ENCODE measurements at places on chromosomes 4 and X.

- no peaks in the 10 kb centered on the region for H3K36me3 ChIP-seq
- no peak overlapping the region for H3K4me3 ChIP-seq
- DNase-seq, result no peak
- H3K27ac ChIP-seq, result no peak overlapping the region
- no peaks in the 10 kb centered on the region for H3K27me3 ChIP-seq
Measured at GRCh38 chrX:66676990-66677389, 38.1 kb upstream of the EDA2R start.

GRCh38 chr4:129239088-129239487 is 143.1 kb downstream of the C4orf33 start:
- no peaks in the 10 kb centered on the region for H3K36me3 ChIP-seq
- no peaks in the 10 kb centered on the region for H3K4me1 ChIP-seq
- H3K4me3 ChIP-seq, result no peak overlapping the region
- peak; percentile 26 for DNase-seq
- no peaks in the 10 kb centered on the region for H3K27me3 ChIP-seq
- H3K27ac ChIP-seq, result no peak overlapping the region

DNA sequence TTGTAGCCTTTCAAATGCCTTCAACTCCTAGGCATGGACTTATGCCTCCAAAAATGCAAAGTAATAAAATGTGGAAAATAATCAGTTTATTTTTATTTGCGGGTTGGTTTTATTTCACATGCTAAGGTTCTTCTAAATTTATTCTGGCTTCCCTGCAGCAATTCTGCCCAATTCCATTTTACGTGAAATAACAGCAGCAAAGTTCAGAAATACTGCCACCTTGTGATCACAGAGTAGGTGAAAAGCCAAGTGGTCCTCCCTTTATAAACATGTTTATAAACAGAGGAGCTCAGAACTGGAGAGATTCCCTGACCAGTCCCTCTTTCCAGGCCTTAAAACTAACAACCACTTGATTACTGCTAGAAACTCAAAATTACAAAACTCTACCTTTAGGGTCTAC is 14.7 kb upstream of the DCHS2 start:
- DNase-seq, result peak; percentile 16
- H3K36me3 ChIP-seq, result no peaks in the 10 kb centered on the region
- no peaks in the 10 kb centered on the region for H3K4me1 ChIP-seq
- no peak overlapping the region for H3K4me3 ChIP-seq

- no peak overlapping the region for H3K27ac ChIP-seq
- H3K27me3 ChIP-seq, result no peaks in the 10 kb centered on the region
- no peak overlapping the region for H3K4me3 ChIP-seq
- no peak for DNase-seq
- H3K36me3 ChIP-seq, result no peaks in the 10 kb centered on the region
Measured at GRCh38 chrX:20129547-20129946, 12.1 kb downstream of the EIF1AX start.

DNA sequence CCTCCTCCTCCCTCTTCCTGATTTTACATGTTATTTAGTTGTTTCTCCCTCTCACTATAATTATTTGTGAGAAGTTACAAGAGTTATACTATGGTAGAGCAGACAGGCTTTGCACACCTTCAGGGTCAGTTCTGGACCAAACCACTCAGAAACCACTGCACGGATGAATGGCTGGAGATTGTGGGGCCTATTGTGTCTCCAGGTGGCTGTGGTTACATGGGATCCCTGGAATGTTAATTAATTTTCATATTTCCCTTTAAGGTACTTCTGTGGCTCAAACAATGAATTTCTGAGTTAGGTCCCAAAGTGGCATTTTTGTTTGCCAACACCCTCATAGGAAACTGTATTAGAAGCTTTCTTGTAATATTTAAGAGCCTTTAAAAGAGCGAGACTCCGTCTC is 151.9 kb downstream of the BMPR1B start:
- H3K27ac ChIP-seq, result no peak overlapping the region
- no peak overlapping the region for H3K4me3 ChIP-seq

DNA sequence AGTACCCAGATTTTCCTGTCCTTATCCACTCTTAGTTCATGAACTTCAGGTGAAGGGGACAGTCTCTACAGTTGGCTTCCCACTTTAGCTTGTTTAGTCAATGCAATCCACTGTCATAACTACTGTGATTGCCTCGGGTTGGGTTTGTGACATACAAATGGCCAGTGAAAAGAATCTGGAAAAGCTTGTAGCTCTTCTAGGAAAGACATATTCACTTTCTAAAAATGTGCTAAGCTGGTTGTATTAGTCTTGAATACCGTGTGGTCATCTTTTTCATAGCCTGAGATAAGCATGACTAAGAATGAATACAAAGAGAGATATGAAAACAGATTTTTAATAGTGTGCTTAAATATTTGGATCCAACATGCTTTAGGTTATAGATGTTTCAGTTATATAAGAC is 1443.5 kb upstream of the IGFBP7 start:
- no peak overlapping the region for H3K27ac ChIP-seq
- peaks cover 2% of the 10 kb centered on the region for H3K27me3 ChIP-seq
- H3K4me1 ChIP-seq, result no peaks in the 10 kb centered on the region
- no peaks in the 10 kb centered on the region for H3K36me3 ChIP-seq
- H3K4me3 ChIP-seq, result no peak overlapping the region
- DNase-seq, result no peak

DNA sequence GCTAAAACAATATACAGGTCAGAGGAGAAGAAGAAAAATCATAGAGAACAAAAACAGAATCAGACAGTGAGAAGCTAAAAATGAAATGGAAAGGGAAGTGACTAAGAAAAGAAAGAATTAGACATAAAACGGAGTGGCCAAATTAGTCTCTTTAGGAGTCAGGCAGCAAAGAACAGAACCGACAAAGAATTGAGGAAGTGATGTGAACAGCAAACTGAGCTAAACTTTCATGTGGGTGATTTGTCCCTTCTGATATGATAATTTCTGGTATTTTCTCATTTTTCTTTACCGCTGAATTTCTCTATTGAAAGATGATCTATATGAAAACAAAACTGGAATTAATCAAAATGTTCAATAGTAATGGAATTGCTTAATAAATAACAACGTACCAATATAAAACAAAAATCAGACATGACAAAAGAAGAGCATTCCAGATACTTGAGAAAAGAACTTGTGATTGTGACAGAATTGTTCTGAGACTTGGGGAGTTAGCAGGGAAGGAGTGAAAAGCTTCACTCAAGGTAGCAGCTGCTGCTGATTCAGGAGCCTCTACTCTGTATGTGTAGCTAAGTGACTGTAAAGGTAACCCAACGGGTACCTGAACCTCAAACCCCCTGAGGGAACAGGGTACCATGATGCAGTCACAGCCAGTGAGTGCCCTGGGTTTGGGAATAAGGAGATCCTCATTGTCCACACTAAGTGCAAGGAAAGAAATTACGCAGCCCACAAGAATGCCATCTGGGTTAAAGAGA is 8.8 kb downstream of the TAPT1 start:
- H3K27me3 ChIP-seq, result no peaks in the 10 kb centered on the region
- no peak for DNase-seq
- H3K36me3 ChIP-seq, result no peaks in the 10 kb centered on the region
- peaks cover 4% of the 10 kb centered on the region for H3K4me1 ChIP-seq
- H3K4me3 ChIP-seq, result no peak overlapping the region
- H3K27ac ChIP-seq, result no peak overlapping the region

- H3K4me3 ChIP-seq, result no peak overlapping the region
- no peaks in the 10 kb centered on the region for H3K27me3 ChIP-seq
- H3K4me1 ChIP-seq, result no peaks in the 10 kb centered on the region
- no peak overlapping the region for H3K27ac ChIP-seq
- H3K36me3 ChIP-seq, result peaks cover 27% of the 10 kb centered on the region
- DNase-seq, result no peak
Measured at GRCh38 chr4:888029-888428, 44.1 kb downstream of the GAK start.

GRCh38 chr4:150063128-150063527 is 15.1 kb upstream of the DCLK2 start:
- H3K27ac ChIP-seq, result no peak overlapping the region
- H3K36me3 ChIP-seq, result no peaks in the 10 kb centered on the region
- no peak overlapping the region for H3K4me3 ChIP-seq
- no peak for DNase-seq
- no peaks in the 10 kb centered on the region for H3K27me3 ChIP-seq
- H3K4me1 ChIP-seq, result no peaks in the 10 kb centered on the region

- H3K27me3 ChIP-seq, result no peaks in the 10 kb centered on the region
- no peak overlapping the region for H3K4me3 ChIP-seq
- H3K36me3 ChIP-seq, result no peaks in the 10 kb centered on the region
- no peak overlapping the region for H3K27ac ChIP-seq
- DNase-seq, result peak; percentile 4
Measured at GRCh38 chrX:31527455-31528126, 455.8 kb upstream of the FTHL17 start.

- no peaks in the 10 kb centered on the region for H3K27me3 ChIP-seq
- H3K4me3 ChIP-seq, result no peak overlapping the region
- H3K27ac ChIP-seq, result no peak overlapping the region
- no peak for DNase-seq
- H3K4me1 ChIP-seq, result no peaks in the 10 kb centered on the region
Measured at GRCh38 chr4:87967193-87967592, 8.3 kb upstream of the SPP1 start.

DNA sequence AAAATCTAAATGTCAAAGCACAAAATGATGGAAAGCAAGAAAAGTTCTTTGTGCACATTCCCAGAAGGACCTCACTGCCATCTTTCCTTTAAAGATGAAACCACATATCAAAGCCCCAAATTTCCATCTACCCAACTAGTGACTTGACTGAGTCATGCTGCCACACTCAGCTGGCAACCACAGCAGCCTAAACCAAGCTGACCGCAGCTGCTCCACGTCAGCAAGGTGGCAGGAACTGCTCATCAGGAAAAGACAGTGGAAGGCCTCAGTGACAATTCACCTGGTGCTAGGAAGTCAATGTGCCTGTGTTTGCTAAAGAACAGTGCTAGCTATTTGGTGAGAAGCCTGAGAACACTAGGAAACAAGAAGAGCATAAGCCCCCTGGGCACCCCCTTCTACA is 26.1 kb downstream of the ACOX3 start:
- H3K4me1 ChIP-seq, result no peaks in the 10 kb centered on the region
- DNase-seq, result no peak
- H3K27ac ChIP-seq, result no peak overlapping the region
- no peaks in the 10 kb centered on the region for H3K36me3 ChIP-seq
- no peak overlapping the region for H3K4me3 ChIP-seq

- H3K4me1 ChIP-seq, result no peaks in the 10 kb centered on the region
- no peak for DNase-seq
- H3K36me3 ChIP-seq, result peaks cover 3% of the 10 kb centered on the region
- no peak overlapping the region for H3K27ac ChIP-seq
Measured at GRCh38 chrX:48935301-48935670, 16.5 kb upstream of the PIM2 start.

DNA sequence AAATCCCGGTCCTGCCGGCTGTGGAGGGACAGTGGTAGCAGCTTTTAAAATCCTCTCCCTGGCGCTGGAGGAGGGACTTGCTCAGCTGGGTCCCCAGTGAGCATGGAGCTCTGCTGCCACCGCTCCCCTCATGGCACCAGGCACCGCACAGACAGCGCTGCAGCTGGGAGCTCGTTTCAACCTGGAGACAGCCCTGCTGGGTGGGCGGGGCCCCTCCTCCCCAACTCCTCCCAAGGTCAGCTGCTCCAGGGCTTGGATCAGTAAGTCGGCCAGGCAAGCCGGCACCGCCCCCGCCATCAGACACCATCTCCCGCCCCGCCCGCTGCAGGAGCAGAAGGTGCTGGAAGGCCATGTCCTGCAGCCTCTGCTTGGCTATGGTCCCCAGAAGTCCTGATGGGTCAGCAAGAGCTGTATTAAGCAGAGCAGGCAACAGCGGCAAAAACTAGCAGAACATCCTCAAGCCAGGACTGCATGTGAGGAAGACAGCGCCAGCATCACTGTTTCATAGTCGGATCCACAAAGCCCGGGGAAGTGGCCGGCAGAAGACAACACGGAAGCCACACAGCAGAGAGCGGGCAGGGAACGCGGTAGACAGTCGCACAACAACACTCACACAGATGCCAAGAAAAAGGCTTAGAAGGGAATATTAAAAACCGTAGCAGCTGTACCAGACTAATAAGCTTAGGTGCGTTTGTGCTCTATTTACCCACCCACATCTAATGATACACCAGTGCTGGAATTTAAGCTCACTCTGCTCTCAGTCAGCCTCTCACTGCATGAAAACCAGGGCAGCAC is 16.2 kb downstream of the ZFYVE28 start:
- no peak overlapping the region for H3K4me3 ChIP-seq
- DNase-seq, result peak; percentile 83
- no peaks in the 10 kb centered on the region for H3K36me3 ChIP-seq
- peaks cover 12% of the 10 kb centered on the region for H3K4me1 ChIP-seq
- no peak overlapping the region for H3K27ac ChIP-seq

GRCh38 chr4:123449780-123450179 is 53.2 kb downstream of the SPRY1 start:
- H3K4me1 ChIP-seq, result peaks cover 2% of the 10 kb centered on the region
- no peaks in the 10 kb centered on the region for H3K36me3 ChIP-seq
- H3K4me3 ChIP-seq, result no peak overlapping the region
- H3K27me3 ChIP-seq, result no peaks in the 10 kb centered on the region
- H3K27ac ChIP-seq, result no peak overlapping the region
- DNase-seq, result peak; percentile 31

DNA sequence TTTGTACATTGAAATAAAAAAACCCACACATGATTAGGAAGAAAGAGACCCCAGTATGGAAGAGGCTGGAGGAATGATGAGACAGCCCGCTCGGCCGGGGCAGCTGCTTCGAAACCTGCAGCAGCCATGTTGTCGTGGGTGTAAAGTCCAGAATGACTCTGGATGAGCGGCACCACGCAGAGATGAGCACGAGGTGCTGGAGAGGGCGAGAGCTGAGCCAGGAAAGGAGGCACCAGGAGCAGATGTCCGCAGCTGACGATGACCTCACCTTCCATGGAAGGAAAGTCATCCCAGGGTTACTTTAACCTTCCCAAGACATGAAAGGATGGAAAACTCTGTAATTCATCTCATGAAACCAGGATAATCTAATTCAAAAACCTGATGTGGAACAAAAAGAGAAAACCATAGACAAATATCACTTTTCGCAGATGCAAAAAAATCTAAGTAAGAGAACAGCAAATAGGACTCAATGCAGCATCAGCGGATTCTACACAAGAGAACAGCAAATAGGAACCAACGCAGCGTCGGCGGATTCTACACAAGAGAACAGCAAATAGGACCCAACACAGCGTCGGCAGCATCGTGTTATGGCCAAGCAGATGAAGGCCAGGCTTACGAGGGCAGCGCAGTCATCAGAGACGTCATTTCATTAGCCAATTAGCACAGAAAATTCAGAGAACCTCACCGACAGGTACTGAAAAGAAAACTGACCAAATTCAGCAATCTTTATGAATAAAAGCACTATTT is 25.9 kb upstream of the SPON2 start:
- no peak overlapping the region for H3K27ac ChIP-seq
- no peak for DNase-seq
- H3K4me1 ChIP-seq, result peaks cover 10% of the 10 kb centered on the region
- no peaks in the 10 kb centered on the region for H3K27me3 ChIP-seq
- H3K36me3 ChIP-seq, result no peaks in the 10 kb centered on the region

- H3K27me3 ChIP-seq, result no peaks in the 10 kb centered on the region
- peaks cover 18% of the 10 kb centered on the region for H3K4me1 ChIP-seq
- no peaks in the 10 kb centered on the region for H3K36me3 ChIP-seq
- no peak overlapping the region for H3K4me3 ChIP-seq
Measured at GRCh38 chr4:74109116-74109869, 10.3 kb upstream of the CXCL2 start.

- no peaks in the 10 kb centered on the region for H3K4me1 ChIP-seq
- no peak overlapping the region for H3K27ac ChIP-seq
- H3K36me3 ChIP-seq, result no peaks in the 10 kb centered on the region
Measured at GRCh38 chrX:15468036-15468435, 25.1 kb downstream of the PIR start.
